HFFc6 (cell line): ENCODE measurements at places on chromosomes 16 and 17.

DNA sequence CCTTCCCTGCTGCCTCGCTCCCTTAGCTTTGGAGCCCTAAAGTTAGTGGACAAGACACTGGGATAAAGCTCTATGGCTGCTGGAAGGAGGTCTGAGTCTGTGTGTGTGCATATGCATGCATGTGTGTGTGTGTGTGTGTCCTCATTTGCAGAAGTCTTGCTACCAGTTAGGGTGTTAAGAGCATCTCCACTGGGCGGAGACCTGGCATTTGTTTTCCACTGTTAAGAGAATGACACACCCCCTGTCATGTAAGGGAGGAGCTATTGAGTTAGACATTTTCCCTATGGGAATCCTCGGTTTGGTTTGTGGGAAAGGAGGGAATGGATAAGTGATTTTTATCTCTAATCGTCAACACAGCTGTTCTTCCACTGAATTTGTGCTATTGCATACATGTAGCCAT lies 24.8 kb upstream of the ARHGAP23 start:
- DNase-seq, result no peak

DNA sequence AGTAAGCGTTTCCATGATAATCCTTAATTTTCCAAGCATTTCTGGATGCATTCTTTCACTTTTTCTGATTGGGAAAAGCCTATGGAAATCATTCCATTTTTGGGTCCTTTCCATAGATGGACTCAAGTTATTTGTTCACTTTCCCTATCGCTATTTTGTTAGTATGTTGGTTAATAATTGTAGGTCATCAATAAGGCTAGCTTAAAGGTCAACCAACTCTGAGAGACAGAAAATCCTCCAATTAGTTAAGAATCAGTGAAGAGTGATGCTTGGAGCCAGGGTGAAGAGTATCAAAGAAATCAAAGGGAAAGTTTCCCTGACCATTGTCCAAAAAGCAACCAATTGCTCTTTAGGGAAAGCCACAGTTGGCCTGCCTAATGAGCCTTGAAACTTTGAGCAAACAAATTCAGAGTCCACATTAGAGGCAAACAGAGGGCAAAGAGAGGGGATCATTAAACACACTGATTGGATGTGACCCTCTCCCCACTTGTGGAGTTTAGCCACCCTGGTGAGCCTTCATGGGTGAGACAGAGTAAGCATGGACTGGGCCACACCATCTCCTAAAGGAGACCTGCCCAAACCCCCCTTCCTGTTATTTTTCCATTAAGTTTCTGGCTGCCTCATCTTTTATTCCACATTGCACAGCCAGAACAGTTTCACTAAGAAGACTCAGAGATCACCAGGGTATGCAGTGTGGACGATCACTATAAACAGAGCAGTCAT lies 133.4 kb upstream of the DYNLRB2 start:
- DNase-seq, result no peak

DNA sequence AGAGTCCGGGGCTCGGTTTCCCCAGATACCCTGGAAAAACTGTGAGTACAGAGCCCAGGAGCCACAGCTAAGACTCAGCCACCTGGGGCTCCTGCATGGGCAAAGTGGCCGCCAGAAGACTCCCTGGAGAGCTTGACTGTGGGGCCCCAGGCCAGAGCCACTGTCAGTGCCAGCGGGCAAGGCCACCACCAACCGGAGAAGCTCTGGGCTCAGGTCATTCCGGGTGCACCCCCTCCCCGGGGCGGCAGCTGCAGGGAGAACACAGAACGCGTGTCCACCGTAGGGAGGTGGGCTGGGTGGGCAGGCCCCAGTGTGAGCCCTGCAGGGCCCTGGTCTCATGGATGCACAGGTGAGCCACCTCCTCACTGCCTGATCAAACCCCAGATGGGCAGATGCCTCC lies 22.3 kb upstream of the RBFOX3 start:
- DNase-seq, result no peak

- no peak for DNase-seq
Observed at GRCh38 chr17:75048249-75048878, 1.3 kb downstream of the KCTD2 start.

- DNase-seq, result no peak
Observed at GRCh38 chr17:64016231-64016784, 4.1 kb downstream of the ICAM2 start.

- DNase-seq, result peak; percentile 4
Observed at GRCh38 chr16:56847173-56847910, 17.7 kb upstream of the SLC12A3 start.

- no peak for DNase-seq
Observed at GRCh38 chr16:67399218-67399733, 6.0 kb upstream of the TPPP3 start.

GRCh38 chr17:57879437-57880085 lies 29.7 kb upstream of the MRPS23 start:
- DNase-seq, result no peak

GRCh38 chr17:60163108-60163784 lies 13.5 kb downstream of the CA4 start:
- DNase-seq, result no peak

- no peak for DNase-seq
Observed at GRCh38 chr17:8153031-8153451, 837 bp upstream of the PER1 start.

DNA sequence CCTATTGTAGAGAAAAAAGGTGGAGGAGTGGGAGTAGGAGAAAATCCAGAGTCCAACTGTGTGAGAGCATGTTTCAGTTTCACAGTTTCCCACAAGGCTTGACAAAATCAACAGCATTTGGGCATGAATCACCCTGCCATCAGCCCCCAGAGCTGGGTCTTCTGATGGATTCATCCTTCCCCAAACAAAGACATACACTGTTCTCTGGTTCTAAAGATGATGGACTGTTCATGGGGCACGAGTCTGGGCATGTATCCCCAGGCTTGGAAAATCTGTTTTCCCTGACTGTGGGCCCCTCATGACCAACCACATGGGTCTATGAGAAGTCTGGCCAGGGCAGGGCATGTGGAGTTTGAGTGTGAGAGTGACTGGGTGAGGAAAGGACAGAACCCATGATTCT lies 210.4 kb upstream of the IRX5 start:
- no peak for DNase-seq

GRCh38 chr16:25213709-25214397 lies 2.9 kb upstream of the AQP8 start:
- no peak for DNase-seq

DNA sequence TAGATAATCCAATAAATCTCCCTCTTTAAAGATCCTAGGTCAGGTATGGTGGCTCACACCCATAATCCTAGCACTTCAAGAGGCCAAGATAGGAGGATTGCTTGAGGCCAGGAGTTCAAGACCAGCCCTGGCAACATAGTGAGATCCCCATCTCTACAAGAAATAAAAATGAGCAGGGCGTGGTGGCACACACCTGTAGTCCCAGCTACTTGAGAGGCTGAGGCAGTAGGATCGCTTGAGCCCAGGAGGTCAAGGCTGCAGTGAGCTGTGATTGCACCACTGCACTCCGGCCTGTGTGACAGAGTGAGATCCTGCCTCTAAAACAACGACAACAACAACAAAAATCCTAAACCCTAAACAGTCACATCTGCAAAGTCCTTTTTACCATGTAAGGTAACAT lies 2.0 kb upstream of the CCL22 start:
- DNase-seq, result no peak

DNA sequence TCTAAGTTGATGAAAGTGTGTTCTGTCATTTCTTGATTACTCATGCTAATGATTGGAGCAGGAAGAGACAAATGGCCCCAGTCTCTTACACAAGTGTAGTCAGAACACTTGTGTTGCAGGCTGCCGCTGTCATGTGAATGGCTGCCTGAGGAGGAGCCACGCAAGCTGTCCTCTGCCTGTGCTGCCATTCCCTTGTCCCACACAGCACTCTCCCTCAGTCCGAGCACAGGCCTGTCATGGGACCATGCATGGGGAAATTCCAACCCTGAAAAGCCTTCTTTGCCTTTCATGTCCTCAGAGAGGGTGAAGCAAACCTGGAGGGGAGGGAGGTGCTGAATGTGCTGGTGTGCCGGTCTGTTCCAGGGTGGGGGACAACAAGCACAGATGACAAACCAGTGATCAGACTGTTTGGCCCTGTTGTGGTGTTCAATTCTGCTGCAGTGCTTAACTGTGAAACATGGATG lies 109.4 kb downstream of the MRTFB start:
- DNase-seq, result no peak
